ENCODE measurements at places on chromosomes 13 and 19.
A peak's percentile ranks its signal among the peaks of the same experiment; 100 is the strongest.

- no peak for DNase-seq
Measured at GRCh38 chr13:40680659-40681323, 14.3 kb upstream of the FOXO1 start.

GRCh38 chr13:74910415-74910814, 571.6 kb downstream of the TBC1D4 start:
- no peak for DNase-seq

DNA sequence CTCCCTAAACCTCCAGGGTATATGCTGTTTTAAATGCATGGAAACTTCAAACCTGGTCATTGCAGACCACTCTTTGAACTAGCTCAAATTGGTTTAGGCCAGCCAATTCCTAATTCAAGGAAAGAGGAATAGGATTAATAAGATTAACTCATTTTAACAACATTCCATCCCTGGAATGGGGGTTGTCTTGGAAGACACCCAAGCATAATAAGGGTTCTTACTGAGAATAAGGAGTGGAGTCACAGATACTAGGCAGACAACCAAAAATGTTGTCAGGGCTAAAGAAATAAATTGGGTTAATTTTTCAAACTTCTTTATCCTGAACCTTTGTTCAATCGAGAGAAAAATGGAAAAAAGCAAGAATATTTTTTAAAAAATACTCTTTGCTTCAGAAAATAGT, 186.2 kb downstream of the PCDH9 start:
- DNase-seq: no peak

- no peak for DNase-seq
Measured at GRCh38 chr19:18610556-18611326, 1.9 kb upstream of the TMEM59L start.

GRCh38 chr13:31035185-31035965, 102.9 kb downstream of the TEX26 start:
- no peak for DNase-seq

DNA sequence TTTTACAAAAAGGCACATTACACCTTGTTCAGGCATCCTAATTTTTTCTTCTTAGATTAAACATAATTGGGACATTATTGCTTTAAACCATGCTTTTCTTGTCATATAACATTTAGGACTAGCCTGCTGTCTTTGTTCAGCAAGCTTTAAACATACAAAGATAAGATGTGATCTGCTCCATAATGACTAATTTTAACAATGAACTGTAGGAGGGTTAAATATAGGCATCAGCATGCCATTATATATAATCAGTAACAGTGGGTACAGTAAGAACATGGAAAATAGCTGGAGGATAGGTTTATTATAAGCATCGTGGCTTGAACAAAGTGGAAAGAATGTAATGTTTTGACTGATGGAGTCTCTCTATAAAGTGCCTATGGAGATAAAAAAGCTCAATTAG, 661.7 kb downstream of the SLITRK6 start:
- DNase-seq: no peak

- DNase-seq: no peak
Measured at GRCh38 chr19:54077334-54077733, 3.8 kb downstream of the TARM1 start.

GRCh38 chr19:28334419-28334818, 878.5 kb downstream of the UQCRFS1 start:
- DNase-seq: no peak

- no peak for DNase-seq
Measured at GRCh38 chr13:30299786-30300185, 7.6 kb downstream of the KATNAL1 start.

- DNase-seq: no peak
Measured at GRCh38 chr19:58277748-58278540, 811 bp upstream of the ZNF8 start.

DNA sequence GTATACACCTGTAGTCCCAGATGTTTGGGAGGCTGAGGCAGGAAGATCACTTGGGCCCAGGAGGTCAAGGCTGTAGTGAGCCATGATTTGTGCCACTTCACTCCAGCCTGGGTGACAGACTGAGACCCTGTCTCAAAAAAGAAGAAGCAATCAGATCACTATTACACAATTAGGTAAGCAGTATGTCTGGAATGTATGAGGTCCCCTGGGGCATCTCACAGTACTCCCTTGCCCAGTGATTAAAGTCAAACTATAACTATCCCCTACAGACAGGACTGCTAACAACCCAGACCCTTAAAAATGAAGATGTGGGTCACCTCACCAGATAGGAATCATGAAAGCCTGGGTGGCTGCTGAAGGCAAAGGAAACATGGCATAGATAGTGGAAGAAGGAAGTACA, 9.4 kb upstream of the PAN3 start:
- no peak for DNase-seq

- DNase-seq: no peak
Measured at GRCh38 chr13:28624707-28625432, 34.1 kb upstream of the POMP start.

GRCh38 chr13:89920461-89920860, 1427.0 kb upstream of the MIR17HG start:
- DNase-seq: no peak

DNA sequence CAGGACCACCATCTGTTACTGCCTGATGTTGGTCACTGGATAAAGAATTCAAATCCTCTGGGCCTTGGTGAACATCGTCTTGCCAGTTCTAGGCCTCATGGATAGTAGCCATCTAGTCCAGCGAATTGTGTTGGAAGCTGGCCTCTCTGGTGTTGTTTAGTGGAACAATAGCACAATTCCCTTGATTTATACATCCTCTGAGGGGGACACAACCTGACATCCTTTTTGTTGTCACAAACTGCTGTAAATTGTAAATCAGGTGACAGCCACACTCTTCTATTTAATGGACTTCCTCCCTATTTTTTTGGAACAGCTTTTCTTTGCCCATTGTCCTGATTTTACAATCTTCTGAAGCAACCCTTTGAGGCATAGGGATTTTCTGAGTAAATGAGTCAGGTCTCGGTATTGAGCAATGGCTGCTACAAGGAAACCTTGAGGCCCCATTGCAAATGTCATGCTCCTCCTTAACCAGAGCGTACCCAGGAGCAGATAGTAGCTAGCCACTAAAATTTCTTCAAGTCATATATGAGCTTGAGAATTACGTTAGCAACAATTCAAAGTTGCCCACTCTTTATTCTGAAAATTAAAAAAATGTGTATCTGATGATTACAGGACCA, 263.3 kb downstream of the COG6 start:
- DNase-seq: no peak

DNA sequence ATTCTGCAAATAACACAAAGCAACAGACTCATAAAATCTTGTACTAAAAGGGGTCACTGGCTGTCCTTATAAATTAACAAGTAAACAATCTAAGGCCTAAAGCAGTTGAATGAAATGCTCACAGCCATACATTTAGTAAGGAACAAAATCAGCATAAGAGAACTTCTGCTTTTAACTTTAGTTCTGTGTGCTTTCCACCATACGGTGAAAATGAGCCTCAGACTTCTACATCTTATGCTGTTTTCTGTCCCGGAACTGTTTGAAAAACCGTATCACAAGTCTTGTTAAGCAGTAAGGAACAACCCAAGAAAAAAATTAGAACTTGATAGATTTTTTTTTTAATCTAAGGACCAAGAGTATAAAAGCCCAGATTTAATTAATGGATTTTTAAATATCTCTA, 549.1 kb upstream of the MIR17HG start:
- no peak for DNase-seq

- no peak for DNase-seq
Measured at GRCh38 chr13:85413664-85414063, 385.6 kb downstream of the SLITRK6 start.

DNA sequence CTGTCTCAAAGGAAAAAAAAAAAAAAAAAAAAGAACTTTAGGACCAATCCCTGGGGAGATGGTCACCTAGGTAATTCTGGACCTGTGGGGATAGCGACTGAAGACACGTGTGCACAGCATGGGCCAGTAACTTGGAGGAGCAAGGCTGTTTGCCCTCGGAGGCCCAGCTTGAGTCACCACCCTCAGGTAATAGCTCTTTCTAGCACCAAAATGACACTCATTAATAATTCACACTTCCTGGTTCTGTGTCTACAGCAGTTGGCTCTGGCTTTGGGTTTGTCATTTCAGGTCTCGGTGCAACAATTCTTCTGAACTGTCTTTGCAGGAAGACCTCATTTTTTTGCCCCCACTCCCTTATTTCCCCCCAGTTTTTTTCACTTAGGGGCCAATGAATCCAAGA, 3.9 kb upstream of the ATP11A start:
- no peak for DNase-seq

DNA sequence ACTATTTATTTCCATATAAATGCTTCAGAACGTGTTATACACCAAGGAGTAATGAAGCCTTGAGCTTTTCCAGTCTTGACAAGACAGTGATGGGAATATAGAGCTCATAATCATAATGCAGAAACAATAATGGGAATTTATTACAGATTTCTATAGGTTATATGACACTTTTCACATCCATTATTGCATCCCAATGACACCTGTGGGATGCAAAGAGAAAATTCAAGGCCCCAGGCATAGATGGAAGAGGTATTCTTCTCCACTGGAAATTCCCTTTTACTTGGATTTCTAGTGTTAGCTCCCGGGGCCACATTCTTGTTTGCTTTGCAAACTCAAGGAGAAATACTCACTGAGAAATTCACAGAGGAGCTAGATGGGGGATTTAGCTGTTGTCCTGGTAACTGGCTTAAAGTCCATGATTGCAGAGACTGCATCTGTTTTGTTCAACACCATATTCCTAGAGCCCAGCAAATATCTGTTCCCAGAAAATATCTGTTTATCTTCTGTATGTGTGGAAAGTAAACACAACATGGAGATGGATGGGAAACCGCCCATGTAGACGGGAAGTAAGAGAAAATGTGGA, 30.6 kb upstream of the TNFSF11 start:
- DNase-seq: no peak

- DNase-seq: peak; percentile 80
Measured at GRCh38 chr19:56333506-56333905, 18.9 kb upstream of the ZSCAN5A start.

- DNase-seq: no peak
Measured at GRCh38 chr13:33349288-33349985, 63.9 kb upstream of the STARD13 start.

DNA sequence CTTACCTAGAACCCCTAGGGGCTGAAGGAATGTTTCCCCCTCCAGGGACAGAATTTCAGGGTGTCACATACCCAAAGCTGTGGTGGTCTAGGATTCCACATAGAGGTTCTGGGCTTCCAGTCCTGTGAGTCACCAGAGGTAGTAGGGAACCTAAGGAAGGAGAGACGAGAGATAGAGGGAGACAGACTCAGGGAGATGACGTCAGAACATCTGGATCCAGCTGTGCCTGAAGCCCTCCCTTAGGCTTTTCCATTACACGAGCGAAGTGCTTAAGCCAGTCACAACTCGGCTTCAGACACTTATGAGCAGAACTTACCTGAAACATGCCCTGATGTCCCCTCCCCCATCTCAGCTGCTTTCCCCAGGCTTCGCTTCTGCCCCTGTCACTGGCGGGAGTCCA, 11.8 kb upstream of the SELENOW start:
- no peak for DNase-seq

GRCh38 chr13:74077792-74078191, 56.4 kb downstream of the KLF12 start:
- DNase-seq: no peak

DNA sequence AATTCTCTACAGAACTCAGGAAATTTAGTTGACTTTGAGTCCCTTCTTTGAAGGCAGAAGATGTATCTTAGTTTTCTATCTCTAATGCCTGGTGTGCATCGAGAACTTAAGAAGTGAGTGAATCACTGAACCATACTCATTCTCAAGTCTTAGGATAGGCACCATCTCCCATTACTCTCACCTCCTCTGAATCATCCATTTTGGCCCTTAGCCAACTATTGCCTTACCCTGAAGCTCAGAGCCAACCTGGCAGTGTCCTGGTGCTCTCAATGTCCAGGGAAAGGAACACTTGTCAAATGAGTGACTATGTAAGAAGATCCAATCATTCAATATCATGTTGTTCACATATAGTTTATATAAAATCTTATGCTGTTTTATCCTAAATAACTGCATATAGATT, 146.6 kb downstream of the RGCC start:
- no peak for DNase-seq

- no peak for DNase-seq
Measured at GRCh38 chr13:50444726-50445125, 398.8 kb downstream of the DLEU7 start.

- no peak for DNase-seq
Measured at GRCh38 chr13:40376867-40377535, 289.4 kb downstream of the FOXO1 start.

DNA sequence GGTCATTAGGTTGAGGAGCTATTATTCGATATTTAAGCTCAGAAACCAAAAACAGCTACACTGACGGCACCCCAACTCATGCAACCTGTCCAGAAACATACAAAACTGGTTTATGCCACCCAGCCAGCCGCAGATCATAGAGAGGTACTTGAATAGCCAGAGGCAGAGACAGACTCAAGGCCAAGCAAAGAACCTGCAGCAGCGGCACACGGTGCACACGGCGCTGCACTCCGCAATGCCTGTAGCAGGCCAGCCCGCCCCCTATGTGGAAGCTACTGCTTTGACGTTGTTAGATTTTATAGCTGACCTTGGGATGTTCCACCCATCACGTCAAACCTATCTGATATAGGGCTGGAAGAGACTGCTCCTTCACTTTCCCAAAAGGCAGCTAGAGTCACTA, 11.9 kb upstream of the DHRS12 start:
- DNase-seq: no peak

DNA sequence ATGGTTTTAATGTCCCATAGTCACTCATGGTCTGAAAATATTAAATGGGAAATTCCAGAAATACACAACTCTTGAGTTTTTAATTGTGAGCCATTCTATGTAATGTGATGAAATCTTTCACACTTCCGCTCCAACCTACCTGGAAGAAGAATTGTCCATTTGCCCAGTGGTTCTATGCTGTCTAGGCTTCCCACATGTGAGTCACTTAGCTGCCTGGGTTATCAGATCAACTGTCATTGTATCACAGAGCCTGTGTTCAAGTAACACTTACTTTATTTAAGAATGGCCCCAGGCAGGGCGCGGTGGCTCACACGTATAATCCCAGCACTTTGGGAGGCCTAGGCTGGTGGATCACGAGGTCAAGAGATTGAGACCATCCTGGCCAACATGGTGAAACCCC, 1450.5 kb downstream of the EFNB2 start:
- no peak for DNase-seq

- no peak for DNase-seq
Measured at GRCh38 chr13:23748109-23748990, 140.8 kb downstream of the MIPEP start.

DNA sequence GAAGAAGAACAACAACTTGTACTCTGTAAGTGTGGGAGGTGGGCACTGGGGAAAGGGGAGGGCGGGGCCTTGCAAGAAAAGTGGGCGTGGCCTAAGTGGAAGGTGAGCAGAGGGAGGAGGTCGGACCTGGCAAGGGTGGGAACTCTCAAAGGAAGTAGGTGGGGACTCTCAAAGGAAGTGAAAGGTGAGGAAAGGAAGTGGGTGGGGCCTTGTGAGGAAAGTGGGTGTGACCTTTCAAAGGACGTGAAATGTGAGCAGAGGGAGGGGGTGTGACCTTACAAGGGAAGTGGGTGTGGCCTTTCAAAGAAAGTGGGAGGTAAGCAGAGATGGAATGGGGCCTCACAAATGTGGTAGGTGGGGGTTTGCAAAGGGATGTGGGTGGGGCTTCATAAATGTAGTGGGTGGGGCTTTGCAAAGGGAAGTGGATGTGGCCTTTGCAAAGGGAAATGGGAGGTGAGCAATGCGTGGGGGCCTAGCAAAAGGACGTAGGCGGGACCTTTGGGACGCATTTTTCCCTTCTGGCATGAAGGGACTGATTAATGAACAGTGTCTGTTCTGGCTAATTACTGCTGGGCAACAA, 25.9 kb downstream of the ACSBG2 start:
- peak; percentile 99 for DNase-seq

GRCh38 chr13:33015791-33016323, 366 bp upstream of the KL start:
- DNase-seq: no peak

Data from NAMALWA (cell line).